ENCODE measurements at places on chromosomes 5 and 9.

DNA sequence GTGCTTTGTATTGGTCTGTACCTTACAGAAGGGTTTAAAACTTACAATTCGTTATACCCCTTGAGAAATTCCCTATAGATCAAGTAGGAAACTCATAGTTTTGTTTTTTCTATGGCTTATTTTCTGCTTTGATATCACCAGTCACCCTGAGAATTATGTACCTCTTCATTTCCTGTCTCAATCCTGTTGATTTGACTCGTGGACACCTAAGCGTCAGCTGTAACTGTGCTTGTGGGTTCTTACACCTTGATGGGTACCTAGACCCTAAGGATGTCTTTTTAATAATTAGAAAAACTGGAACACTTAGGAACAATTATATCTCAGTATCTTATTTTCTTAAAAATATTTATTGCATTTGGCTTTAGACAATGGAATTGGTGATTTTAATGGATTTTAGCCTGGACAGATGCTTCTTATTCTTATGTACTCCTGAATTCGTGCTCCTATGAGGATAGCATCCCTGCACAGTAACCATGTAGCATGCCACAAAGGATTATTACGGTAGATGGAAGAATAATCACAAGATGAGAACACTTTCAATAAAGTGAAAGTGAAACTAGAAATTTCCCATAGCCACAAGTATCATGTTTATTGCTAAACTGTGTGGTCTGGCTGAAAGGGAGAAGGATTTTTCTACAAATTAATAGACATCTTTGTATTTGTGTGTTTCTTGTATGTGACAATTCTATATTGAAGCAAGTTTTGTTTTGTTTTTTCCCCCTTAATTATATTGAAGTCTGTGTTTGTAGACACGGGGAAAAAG lies 1920.3 kb upstream of the WWC1 start:
- no peak for DNase-seq

DNA sequence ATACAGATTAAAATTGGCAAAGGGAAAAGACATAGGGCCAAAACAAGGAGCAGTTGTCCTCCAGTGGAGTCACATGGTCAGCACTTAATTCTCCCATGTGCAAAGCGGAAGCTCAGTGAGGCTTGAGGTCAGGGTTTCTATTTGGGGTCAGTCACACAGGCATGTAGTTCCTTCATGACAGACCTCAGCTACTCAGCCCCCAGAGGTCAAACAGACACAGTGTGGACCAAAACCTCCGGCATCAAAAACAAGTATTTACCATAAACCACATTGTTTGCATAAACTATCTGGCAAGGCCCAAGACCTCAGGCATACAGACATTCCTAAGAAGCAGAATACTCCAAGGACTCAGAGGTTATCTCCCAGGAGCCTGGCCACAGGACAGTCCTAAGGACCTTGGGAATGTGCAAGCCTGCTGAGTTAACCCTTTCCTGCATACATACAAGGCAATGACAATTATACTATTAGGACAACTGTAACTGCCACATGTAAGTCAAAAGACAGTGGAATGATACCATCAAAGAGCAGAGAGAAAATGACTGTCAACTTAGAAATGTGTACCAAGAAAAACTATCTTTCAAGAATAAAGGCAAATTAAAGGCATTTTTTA lies 28.7 kb upstream of the FNIP1 start:
- no peak for DNase-seq

DNA sequence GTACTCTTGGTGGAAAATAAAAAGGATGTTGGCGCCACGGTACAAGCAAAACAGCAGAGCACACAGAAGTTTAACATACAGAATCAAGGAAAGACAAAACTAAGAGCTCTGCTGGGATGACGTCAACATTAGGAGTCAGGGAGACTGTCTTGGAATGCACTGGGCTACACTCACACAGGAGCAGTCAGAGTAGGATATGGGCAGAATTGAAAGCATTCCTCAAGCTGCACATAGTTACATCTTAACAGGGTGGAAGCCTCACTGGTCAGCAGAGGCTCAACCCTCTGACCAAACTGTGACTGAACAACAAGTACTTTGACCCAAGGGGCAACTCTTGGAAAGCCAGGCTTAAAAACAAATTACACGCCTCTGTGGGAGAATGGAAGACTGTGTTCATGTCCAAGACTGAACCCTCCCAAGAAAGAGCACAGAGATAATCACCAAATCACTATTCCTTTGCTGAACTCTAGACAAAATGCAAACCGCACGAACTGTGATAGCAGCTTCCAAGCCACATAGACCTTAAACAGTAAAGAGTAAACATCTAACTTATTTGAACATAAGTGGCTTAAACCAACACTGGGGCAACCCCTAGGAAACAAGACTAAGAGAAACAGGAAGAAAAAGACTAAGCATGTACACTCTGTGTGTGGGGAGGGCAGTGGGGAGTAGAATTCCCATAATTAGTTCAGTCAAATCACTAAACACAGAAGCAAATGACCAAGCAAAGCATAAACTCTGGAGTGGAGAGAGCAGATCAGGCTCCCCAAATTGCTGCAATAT lies 772.7 kb downstream of the PRELID2 start:
- no peak for DNase-seq

- DNase-seq: no peak
Measured at GRCh38 chr5:119532637-119533036, 80.3 kb downstream of the HSD17B4 start.

DNA sequence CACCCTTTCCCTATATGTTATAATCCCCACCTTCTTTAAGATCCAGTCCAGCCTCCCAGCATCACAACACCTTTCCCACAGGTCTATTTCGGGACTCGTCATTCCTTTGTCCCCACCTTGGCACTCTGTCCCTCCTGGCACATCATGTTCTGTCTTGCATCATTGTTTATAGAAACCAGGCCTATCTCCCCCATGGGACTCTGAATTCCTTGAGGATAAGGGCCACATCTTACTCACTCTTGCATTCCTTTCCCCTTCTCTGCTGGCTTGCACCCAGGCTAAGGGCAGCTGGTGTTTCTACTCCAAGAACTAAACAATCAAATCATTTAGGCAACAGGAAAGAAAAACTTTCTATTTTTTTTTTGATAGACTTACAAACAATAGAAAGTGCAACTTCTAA lies 205.7 kb downstream of the AGTPBP1 start:
- no peak for DNase-seq

GRCh38 chr9:119289740-119290433 lies 79.3 kb downstream of the BRINP1 start:
- DNase-seq: peak; percentile 39

- DNase-seq: no peak
Measured at GRCh38 chr5:163867738-163868137, 362.3 kb downstream of the MAT2B start.

DNA sequence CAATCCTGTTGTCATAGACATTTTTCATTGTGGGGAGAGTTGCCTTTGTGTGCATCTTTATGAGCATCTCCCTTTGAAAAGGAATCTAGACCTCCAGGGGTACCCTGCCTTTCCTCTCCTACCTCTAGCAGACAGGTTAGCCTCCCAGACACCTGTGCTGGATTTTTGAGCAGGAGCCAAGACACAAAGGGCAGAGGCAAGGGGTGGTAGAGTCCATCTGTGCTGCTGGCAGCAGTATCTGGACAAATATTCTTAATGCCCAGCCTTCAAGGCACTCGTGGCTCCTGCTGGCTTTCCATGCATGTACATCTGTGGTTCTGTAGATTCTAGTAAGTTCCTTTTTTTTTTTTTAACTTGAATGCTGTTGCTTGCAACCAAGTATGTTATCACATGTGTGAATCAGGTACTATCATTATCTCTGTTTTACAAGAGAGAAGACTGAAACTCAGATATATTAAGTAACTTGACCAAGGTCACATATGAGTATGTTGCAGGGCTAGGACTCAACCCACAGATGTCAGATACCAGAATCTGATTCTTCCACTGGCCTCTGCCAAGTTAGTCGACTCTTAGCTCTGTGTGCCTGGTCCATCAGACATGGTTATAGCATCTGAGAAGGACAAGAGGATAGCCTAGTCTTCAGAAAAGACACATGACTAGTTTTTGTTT lies 32.9 kb upstream of the GPR151 start:
- DNase-seq: no peak

GRCh38 chr9:6671416-6671815 lies 25.9 kb upstream of the GLDC start:
- no peak for DNase-seq

DNA sequence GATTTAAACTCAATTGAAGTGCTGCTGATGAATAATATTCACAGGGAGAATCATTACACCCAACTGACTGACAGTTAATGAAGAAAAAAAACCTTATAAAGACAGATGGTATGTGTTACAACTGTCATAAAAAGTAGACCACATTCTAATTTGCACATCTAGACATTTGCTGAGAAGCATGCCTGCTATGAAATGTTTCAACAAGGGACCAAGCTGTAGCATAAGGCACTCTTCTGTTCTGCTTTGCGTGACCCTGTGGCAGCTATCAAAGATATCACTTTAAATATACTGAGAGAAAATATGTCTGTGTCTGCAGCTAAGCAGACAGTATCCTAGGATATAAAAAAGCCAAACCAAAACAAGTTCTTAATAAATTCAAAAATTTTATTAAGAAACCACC lies 153.7 kb downstream of the TMEM232 start:
- DNase-seq: no peak

GRCh38 chr9:16445141-16445920 lies 425.1 kb downstream of the BNC2 start:
- DNase-seq: no peak

GRCh38 chr5:87900419-87900818 lies 368.2 kb downstream of the TMEM161B start:
- DNase-seq: no peak

DNA sequence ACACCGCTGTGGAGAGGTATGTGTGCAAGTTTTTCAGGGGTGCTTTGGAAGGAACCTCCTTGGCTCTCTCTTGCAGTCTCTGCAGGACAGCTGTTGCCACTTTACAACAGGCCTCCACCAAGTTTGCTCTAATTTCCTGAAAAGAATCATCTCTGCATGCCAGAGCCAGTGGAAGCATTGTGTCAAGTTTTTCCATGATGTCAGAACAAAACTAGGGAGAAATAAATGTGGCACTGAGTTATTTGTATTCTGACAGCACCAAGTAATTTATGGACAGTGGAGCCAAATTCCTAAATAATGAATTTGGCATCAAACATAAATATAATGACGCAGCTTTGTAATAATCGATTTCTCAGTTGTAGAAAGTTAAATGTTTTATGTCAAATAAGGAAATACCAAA lies 146.9 kb downstream of the KIAA0825 start:
- no peak for DNase-seq

- no peak for DNase-seq
Measured at GRCh38 chr9:114310471-114311450, 12.1 kb upstream of the ORM1 start.

- no peak for DNase-seq
Measured at GRCh38 chr5:81145329-81145935, 87.7 kb upstream of the CKMT2 start.

DNA sequence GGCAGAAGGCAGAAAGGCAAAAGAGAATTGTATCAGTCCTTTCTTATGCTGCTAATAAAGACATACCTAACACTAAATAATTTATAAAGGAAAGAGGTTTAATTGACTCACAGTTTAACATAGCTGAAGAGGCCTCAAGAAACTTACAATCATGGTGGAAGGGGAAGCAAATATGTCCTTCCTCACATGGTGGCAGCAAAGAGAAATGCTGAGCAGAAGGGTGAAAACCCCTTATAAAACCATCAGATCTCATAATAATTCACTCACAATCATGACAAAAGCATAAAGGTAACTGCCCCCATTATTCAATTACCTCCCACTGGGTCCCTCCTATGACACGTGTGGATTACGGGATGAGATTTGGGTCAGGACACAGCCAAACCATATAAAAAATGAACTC lies 312.5 kb upstream of the PTGER4 start:
- DNase-seq: no peak

GRCh38 chr5:139930406-139930805 lies 112.7 kb downstream of the NRG2 start:
- DNase-seq: no peak

DNA sequence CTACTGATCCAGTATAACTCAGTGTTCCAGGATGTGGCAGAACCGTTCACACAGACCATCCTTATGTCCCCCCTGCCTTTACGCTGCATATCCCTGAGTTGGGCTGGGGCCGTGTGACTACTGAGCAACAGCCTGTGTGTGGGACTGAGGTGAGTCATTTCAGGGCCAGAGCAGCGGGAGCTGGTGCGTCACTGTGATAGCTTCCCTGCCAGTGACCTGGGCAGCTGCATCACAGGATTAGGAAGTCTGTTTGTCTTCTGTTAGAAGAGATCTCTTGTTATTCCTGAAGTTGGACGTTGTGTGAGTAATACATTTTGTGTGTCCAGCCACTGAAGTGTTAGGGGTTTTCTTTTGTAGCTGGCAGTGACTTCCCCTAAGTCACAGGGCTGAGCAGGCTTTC lies 35.6 kb downstream of the TPPP start:
- DNase-seq: no peak

DNA sequence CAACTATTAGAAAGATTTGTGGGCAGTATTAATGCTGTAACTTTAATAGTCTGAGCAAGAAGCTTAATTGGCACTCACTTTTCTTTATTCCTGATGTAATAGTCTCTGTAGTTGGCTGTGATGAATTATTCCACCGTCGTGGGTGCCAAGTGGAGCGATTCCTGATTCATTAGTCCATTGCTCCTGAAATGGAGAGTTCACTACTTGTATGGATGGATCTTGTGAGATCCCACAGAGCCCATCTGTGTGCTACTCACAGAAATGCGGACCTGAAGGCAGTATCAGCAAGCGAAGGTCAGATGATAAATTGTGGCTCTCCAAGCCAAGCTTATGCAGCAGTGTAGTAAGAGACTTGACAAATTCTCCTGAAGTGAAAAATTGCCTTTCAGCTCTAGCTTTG lies 212.2 kb downstream of the CHSY3 start:
- DNase-seq: no peak

DNA sequence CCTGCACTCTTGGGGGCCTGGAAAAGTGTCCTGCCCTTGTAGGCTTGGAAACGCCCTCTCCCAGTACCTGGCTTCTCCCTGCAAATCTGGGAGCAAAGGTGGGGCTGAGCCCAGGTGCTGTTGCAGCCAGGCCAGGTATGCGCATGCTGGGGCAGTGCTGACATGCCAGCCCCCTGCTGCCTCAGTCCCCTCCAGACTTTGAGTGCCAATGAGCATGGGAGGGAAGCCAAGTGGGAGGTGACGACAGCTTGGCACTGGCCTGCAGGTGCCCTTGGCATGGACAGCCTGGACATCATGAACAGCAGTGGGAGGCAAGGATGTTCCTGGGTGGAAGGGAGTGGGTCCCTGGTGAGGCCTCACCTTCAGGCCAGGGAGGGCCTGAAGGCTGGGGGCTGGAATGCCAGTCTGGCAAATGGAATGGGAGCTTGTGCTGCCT lies 1494.4 kb upstream of the NUDT12 start:
- DNase-seq: no peak
